Brain pericyte (primary cell): ENCODE measurements at places on chromosomes 3 and 15.

DNA sequence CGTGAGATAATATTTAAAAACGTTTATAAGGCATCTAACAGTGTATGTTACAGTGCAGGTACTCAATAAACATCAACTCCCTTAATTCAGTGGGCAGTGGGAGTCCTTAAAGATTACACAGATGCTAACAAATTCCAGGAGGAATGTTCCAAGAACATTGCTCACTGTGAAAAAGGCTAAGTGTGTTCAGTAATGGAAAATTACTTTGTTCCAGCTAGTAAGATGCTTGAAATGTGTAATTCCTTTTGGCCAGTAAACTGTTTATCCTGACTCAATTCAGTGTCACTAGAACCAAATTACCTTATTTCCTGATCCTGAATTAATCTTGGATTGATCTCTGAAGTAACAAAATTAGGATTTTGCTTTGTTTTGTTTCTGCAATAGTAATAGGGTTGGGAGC is 54.2 kb upstream of the SEMA6D start:
- DNase-seq, result no peak

GRCh38 chr3:71530903-71531530 is 52.5 kb downstream of the FOXP1 start:
- no peak for DNase-seq

- DNase-seq, result no peak
These were observed 29.2 kb upstream of the CNTN3 start for GRCh38 chr3:74643636-74644035.

- DNase-seq, result no peak
These were observed 23.6 kb downstream of the RHCG start for GRCh38 chr15:89472785-89473256.

- DNase-seq, result no peak
These were observed 24.8 kb downstream of the SERP1 start for GRCh38 chr3:150521463-150521862.

- DNase-seq, result peak; percentile 27
These were observed 227.7 kb downstream of the ADAMTS17 start for GRCh38 chr15:100114100-100114499.

DNA sequence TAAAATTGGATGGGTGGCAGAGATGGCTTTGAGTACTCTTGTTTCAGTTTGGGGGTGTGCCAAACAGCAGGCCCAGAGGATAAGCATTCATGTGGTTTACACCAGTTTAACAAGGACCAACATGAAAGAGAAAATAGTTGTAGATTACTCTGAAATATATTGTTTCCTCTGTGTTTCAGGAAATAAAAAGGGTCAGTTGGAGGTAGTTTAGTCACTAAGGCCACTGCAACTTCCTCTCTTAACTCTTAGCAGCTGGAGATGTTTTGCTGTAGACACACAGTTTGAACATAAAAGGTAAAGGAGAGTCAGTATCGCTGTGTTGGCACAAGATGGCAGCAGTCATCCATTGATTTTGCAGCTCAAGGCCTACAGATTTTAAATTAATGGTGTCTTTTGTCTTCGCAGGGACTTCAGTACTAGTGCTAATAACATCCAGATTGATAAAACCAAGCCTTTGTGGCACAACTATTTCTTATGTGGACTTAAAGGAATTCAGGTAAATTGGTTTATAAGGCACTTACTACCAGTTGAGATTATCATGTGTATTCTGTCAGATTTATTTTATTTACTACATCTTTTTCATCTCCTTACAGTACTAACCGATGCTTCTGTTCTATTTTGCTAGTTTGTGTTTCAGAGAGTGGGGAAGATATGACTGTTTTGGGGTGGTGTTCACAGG is 65.5 kb downstream of the GALK2 start:
- peak; percentile 59 for DNase-seq

DNA sequence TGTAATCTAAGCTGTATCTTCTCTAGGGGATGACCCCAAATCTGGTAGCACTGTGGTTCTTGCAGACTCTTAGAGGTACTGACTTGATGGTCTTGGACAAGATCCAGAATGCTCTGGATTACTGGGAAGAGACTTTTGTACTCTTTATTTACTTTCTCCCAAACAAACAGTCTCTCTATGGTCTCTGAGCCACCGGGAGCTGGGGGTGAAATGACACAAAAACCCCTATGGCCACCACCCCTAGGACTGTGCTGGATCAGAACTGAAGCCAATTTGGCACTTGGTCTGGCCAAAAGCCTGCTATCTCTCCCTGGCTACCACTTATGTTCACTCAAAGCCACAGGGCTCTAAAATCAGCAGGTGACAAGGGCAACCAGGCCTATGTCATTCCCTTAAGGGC is 50.2 kb upstream of the SI start:
- no peak for DNase-seq

DNA sequence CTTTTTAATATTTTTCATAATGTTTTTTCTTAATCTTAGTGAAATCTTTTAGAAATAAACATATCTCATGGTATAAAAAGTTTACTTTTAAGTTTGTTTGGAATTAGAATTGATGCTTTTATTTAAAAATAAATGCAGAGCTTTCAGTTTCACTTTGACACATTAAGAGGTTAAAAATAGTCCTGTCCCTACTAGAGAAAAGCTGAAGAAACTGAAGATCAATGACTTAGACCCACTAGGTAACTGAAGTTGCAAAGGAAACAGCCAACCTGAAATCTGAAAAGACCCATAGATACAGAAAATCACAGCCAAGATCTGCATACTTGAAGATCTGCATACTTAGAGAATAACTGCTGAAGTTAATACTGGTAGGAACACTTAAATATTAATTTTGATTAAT is 237.6 kb downstream of the RAP2B start:
- no peak for DNase-seq

DNA sequence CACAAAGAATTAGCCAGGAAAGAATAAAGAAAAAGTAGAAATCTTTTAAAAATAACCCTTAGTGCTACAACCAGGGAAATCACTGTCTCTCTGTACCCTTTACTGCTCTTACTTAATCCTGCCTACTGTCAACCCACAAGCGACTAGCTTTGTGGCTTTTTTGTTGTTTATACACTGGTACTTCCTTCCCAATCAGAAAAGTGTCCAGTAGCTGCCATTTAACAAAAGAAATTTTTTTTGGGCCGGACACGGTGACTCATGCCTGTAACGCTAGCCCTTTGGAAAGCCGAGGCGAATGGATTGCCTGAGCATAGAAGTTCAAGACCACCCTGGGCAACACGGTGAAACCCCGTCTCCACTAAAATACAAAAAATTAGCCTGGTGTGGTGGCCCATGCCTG is 13.8 kb upstream of the FAM219B start:
- DNase-seq, result no peak

GRCh38 chr3:134407239-134407625 is 33.0 kb upstream of the AMOTL2 start:
- DNase-seq, result no peak

GRCh38 chr15:66934868-66935520 is 130.4 kb upstream of the SMAD3 start:
- no peak for DNase-seq

- DNase-seq, result no peak
These were observed 23.4 kb upstream of the MAP4 start for GRCh38 chr3:48039487-48040190.

GRCh38 chr15:32700501-32701150 is 17.2 kb upstream of the GREM1 start:
- no peak for DNase-seq

DNA sequence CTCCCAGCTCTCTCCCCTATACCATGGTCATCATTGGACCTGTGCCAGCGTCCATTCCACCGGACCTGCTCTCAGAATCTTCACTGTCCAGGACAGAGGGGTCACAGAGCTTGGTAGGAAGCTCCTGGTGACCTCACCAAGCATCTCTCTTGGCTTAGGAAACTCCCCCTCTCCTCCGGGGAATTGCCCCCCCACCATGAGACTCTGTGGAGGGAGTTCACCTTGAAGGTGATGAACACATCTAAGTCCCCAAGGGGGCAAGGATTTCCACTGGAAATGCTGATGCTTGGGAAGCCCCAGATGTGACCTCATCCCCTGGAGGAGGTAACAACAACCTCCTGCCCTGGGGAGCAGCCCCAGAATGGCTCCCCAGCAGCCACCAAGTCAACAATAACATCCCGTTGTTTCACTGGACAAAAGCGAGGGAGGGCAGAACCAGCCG is 3.2 kb downstream of the SEMA7A start:
- DNase-seq, result no peak

GRCh38 chr3:147705651-147706051 is 296.5 kb downstream of the ZIC1 start:
- no peak for DNase-seq

- no peak for DNase-seq
These were observed 193.4 kb downstream of the SLC9A9 start for GRCh38 chr3:143654906-143655305.
